Naive thymus-derived CD4-positive, alpha-beta T cell (primary cell): ENCODE measurements at places on chromosomes 6 and 20. TPM values are rescaled to one million over a fixed set of nuclear protein-coding genes. Genes with fewer than 3 reads are reported as not detected.

GRCh38 chr6:39889229-39889628 lies 45.0 kb downstream of the MOCS1 start:
- no peak for DNase-seq

DNA sequence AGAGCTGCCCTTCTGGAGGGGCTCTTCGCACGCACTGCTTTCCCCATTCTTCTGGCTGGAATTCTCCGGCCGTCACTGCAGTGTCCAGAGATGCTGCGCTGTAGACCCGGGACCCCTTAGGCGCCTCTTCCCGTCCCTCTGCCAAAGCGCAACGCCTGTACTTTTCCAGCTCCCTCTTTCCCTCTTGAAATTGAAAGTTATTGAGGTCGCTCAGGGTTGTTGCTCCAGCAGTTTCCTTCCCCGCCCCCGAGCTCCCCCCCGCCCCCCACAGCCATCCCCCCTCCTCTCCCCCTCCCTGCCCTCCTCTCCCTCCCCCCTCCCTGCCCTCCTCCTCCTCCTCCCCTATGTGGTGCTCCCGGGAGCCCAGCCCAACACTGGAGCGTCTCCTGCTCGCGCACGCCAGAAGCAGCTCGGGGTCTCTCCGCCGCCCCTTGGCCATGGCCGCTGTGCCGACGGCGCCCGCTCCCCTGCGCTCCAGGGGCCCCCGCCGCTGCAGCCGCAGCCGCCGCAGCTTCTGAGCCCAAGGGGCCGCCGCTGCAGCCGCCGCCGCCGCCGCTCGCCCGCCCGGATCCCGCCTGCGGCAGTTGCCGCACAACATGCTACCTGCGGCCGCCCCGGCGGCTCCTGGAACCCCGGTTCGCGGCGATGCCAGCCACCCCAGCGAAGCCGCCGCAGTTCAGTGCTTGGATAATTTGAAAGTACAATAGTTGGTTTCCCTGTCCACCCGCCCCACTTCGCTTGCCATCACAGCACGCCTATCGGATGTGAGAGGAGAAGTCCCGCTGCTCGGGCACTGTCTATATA lies at the start of gene RSPO3:
Gene RSPO3 (plus strand): TSS at position 374 of the 804 bp plus-strand sequence. CDS start 522 bp downstream, outside the sequence.
- no peak for DNase-seq

DNA sequence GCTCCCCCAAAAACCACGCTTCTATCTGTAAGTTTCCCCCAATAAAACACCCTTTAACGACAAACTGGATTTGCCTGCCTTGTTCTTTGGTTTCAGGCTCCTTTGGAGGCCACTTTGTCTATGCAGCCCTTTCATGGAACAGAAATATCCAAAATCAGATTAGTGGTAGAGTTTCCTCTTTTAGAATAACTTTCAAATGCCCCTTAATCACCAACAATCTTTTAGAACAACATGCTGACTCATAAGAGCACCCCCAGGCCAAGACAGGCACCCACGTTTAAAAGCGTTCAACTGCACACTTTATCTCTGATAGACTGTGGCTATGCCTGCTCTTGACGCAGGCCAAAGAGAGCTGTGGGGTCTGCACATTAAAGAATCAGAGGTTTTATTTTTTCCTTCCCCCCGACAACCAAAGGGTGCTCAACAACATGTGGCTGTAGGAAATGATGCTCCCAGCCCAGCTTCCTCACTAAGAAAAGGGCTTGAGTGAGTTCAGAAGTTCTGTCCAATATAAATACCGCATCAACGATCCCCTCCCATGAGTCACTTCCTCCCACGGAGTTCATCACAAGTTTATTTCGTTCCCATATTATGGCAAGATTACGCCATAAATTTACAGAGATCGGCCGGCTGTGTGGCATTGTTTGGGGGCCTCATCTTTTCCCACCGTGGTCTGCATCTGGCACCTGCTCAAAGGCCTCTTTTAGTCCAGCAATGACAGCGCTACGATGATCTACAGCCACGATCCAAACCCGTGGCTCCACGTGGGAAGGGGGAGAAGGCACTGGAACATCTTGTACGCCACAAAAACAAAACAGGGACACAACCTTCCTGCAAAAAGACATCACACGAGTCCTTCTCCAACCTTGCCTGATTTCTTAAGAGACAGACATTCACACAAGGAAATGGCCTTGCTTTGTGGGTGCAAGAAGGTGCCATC lies 88.8 kb upstream of the NFATC2 start:
- no peak for DNase-seq

DNA sequence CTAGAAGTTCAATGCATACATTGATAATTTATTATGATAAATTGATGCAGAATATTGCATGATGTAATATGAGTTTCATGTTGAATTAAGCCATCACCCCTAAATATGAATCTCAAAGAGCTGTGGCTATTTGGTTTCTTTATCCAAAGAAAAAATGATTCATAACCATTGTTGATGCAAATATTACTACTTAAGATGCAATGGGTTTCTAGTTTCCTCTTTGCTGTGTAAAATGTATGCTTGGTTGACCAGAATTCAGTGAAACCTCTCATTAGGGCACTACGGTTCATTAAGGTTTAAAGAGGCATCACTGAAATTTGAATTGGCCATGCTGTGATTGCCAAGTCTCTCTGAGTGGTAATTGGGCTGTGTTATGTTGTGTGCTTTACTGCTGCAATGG lies 492.5 kb upstream of the FLRT3 start:
- no peak for DNase-seq

DNA sequence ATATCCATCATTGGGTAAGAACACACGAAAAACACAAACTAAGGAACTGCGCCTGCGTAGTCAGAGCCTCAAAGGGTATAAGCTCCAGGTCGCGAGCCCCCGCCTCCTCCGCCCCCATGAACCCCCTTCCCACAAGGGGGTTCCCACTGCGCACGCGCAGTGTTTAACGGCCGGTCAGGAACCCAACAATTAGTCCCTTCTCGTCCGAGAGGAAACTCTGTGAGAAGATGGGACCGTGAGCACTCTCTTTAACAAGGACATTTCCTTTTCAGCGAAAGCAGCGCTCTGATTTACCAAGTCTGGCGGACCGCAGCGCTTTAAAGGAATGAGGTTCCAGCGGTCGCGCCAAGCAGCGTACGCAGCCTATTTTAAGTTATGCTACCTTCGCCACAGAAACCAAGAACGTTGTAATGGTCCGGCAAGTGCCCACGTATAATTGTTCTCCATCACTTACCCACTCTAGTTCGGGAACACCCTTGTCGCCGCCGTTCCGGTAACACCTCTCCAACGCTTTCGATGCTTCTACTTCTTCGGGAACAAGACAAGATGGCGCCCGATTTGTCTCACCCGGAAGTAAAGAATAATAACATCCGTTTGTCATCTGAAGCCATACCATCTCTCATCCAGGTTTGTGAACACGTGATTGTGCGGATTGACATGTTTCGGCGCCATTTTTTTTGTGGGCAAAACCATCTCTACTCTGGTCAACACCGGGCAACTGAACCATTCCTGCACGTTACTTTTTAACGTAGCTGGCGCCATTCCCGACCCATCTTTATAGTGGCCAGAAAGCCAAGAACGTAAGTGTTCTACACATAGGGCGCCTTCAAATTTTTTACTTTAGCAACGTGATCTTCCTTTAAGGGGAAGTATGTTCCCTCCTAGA lies at the start of gene PNISR:
Gene PNISR (minus strand): TSS at position 548 of the 886 bp plus-strand sequence. CDS start 10,649 bp downstream, outside the sequence.
- DNase-seq: peak; percentile 93

- DNase-seq: no peak
Measured at GRCh38 chr20:48463916-48464315, 363.9 kb downstream of the PREX1 start.

DNA sequence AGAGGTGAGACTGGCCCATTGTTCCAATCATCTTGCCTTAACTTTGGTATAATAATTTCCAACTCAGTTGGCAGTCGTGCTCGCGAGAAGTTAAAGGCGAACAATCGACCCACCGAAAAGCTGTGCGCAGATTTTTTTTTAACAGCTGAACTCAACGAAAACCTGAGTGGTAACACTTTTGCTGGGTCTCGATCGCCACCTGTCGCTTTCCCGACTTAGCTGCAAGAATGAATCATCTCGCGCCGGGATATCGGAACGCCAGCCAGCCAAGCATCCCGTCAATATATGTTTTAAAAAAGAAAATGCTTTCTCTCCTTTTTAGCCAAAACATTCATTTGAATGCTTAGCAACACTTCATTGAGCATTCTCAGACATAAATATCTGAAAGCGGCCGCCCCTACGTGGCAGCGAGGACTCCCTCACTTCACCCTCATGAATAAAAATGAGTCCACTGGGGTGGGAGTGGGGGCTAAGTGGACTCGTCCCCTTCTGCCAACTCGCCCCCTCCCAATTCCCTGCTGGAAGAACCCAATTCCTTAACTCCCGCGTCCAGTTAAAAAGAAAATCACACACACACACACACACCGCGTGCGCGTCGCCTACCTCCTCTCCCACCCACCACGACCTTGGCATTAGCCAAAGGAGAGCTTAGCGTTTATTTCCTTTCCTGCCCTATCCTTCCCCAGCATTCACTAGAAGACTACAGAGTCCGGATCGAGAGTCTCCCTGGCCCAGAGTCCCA lies 1.5 kb downstream of the COL12A1 start:
- no peak for DNase-seq

DNA sequence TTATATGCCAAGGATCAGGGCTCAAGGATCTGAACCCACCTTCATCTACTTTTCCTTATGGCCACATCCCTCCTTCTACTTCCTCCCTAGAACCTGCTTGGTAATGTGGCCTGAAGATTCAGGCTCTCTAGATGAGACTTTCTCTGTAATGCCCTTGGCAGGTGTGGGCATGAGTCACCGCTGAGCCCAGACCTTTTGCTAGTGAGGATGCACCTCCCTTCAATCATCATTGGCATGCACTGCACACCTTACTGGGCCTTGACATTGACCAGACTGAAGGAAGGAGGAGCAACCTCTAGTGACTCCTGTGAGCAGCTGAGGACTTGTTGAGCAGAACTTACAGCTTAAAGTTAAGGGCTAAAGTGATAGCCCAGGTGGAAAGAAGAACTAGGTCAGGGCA lies 405.3 kb downstream of the MAFB start:
- no peak for DNase-seq

DNA sequence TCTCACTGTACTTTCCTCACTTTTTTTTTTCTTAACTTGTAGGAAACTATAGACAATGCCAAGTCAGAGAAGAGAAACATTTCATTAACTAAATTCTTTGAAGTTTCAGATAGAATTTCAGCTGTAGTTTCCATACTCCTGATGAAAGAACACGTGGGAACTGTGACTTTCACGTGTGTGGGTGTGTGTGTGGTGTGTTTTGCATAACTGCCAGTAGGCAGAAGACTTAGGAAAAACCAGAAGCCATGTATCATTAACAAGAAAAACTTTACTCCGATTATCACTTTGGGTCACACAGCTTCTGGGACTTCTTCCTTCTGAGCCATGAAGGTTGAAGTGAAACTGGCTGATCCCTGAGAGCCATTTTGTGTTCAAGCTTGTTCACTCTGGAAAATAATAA lies 483.3 kb downstream of the TFAP2B start:
- no peak for DNase-seq

DNA sequence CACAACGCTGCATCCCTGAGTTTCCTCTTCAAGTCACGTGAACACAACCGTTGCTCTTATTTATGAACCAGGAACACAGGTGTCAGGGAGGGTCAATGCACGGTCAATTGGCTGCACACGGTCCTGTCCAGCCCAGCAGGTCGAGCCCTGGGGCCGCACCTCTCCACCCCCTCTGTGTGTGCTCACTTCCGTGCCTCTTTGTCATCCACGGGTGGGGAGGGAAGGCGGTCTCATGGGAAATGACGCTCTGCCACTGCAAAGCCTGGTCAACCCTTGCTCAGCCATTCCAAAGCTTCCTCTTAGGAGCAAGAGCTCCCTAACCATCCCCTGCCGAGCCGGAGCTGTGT lies 38.7 kb downstream of the DACT2 start:
- no peak for DNase-seq

- DNase-seq: no peak
Measured at GRCh38 chr6:2552526-2553154, 198.1 kb downstream of the MYLK4 start.

DNA sequence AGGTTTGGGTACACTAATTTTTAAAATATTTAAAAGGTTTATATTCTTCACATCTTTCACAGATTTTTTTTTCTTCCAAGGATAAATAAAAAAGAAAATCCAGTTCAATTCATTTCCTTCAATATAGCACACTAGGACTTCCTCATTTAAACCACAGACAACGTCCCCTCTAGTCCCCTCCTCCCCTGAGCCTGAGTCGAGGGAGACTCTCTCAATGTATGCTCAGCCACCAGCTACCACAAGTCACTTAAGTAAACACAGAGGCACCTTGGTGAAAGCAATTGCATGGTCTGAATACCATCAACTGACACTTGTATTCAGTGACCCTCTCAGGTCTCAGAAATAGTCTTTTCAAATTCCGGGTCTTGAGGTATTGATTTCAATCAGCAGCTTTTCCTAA lies 88.6 kb downstream of the SIM1 start:
- no peak for DNase-seq

GRCh38 chr20:60295214-60295613 lies 337.0 kb downstream of the CDH26 start:
- no peak for DNase-seq

DNA sequence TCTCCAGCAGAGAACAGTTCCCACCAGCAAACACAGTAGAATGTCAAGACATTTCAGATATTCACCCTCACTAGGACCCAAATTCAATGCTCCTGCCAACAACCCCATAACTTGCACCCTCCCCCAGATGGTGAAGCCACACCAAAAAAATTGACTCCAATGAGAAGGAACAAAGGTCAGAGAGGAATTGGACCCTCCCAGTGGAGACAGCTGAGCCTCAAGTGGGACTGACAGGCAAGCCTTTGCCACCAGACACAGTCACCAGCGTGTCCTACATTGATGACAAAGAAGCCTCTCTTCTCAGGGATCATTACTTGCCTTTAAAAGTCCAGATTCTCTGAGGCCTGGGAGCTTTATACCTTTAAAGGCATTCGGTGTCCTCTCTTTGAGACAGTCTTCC lies 64.8 kb downstream of the HIVEP2 start:
- no peak for DNase-seq

DNA sequence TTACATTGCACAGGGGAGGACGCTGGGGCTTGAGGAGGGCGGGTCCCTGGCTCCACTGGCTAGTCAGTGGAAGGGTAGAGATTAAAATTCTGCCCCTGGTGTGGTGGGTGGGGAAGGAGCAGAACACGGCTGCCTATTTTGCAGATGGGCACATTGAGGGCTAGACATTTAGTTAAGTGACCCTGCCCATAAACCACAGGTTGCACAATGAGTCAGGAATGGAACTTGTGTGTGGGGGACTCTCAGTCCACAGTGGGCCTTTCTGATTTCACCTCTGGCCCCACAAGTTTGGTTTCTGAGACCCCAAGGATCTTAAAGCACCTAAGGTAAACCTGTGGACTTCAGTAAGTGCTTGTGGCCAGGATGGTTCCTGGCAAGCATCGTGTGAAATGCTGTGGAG lies 22.0 kb upstream of the CCDC167 start:
- DNase-seq: no peak

The SCRT2 gene
- total RNA-seq: not detected

The C6orf132 gene
- not detected for total RNA-seq

The WFDC8 gene
- total RNA-seq: not detected

The GSTA2 gene
- not detected for total RNA-seq

The PTCRA gene
- total RNA-seq: not detected
